ENCODE measurements at places on chromosomes 1 and 21. TPM values are rescaled to one million over a fixed set of nuclear protein-coding genes. Genes with fewer than 3 reads are reported as not detected.

Gene CELA3A
- not detected for total RNA-seq

Gene KRTAP10-5
- total RNA-seq: not detected

Gene GCSAML
- total RNA-seq: under 0.01 TPM

Gene GPR25
- not detected for total RNA-seq

Gene PCBP3
- total RNA-seq: 0.86 TPM

Gene PMF1
- 39.2 TPM for total RNA-seq

Gene SOAT1
- total RNA-seq: 38.1 TPM

Gene USH2A
- under 0.01 TPM for total RNA-seq

Gene SLC45A1
- 1.9 TPM for total RNA-seq
